ENCODE measurements at places on chromosomes 6 and 20.

- no peak for DNase-seq
Observed at GRCh38 chr20:9476174-9476573, 38.2 kb upstream of the LAMP5 start.

GRCh38 chr6:14276667-14277404 is 159.3 kb downstream of the CD83 start:
- DNase-seq = no peak

GRCh38 chr6:69390125-69390524 is 406.7 kb downstream of the LMBRD1 start:
- DNase-seq = no peak

DNA sequence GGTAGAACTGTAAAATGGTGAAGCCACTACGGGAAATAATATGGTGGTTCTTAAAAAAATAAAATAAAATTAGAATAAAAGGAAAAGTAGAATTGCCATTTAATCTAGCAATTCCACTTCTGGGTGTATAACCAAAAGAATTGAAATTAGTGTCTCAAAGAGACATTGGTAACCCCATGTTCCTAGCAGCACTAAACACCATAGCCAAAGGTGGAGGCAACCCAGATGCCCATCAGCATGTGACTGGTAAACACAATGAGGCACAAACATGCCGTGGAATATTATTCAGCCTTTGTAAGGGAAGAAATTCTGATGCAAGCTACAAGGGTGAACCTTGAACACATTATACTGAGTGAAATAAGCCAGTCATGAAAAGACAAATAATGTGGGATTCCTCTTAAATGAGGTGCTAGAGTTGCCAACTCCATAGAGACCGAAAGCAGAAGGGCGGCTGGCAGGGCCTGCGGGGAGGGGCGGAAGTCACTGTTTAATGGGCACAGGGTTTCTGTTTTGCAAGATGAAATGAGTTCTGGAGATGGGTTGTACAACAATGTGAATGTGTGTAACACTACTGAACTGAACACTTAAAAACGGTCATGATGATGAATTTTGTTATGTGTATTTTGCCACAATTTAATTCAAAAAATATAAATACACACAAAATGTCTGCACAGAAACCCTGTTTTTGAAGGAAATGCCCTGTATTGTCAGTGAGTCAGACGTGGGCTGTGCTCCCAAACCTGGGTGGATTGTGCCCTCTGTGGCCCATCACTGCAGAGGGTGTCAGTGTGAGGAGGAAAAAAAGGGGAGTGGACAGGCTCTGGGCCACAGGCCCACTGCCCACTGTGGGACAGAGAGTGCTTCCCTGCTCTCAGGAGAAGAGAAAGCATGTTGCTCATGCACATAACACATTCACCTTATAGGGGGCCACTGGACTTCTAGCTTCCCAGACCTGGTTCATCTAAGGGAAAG is 49.6 kb upstream of the CD93 start:
- DNase-seq = no peak

Data from stimulated activated CD8-positive, alpha-beta memory T cell treated with anti-CD3 and anti-CD28 coated beads, Interleukin-4, amount 100 ng/mL, for 24 hours (primary cell).